ENCODE measurements at places on chromosomes 1 and 21. TPM values are rescaled to one million over a fixed set of nuclear protein-coding genes. Genes with fewer than 3 reads are reported as not detected.
A peak's percentile ranks its signal among the peaks of the same experiment; 100 is the strongest.

Gene HORMAD1
- total RNA-seq = 0.28 TPM

Gene OR2G2
- not detected for total RNA-seq

DNA sequence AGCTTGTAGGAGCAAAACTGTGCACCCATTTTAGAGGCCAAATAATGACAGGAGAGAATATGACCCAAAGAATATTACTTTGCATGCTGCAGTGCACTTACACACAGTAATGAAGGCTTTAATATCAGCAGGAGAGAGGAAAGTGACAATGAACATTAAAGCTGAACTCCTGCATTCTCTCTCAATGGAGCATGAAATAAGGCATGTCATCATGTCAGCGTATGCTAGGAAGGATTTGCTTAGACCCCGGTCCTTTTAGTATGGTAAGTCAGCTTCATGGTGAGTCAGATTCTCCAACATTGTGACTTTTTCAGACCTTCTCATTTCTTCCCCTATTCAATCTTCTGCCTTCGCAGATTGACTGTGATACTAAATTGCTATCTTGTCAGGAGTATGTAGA, 210.7 kb upstream of the TMPRSS15 start:
- DNase-seq = no peak

DNA sequence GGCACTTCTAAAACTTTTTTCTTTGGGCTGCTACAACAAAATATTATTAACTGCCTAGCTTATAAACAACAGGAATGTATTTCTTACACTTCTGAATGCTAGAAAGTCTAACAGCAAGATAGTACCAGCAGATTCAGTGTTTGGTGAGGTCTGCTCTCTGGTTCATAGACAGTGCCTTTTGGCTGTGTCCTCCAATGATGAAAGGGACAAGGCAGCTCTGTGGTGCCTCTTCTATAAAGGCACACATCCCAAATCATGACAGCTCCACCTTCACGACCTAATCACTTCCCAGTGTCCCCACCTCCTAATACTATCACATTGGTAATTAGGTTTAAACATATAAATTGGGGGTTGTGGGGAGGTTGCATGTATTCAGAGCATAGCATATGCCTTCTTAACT, 9.5 kb downstream of the CFH start:
- no peak for DNase-seq

- DNase-seq = peak; percentile 80
Measured at GRCh38 chr1:150976879-150977694, 2.5 kb upstream of the CERS2 start.

GRCh38 chr1:33060579-33061083, 20.3 kb upstream of the AZIN2 start:
- no peak for DNase-seq
